Left renal cortex interstitium (tissue), 4 donors: ENCODE measurements at places on chromosomes 1 and 21. TPM values are rescaled to one million over a fixed set of nuclear protein-coding genes. Genes with fewer than 3 reads are reported as not detected.

FCAMR gene
- polyA plus RNA-seq = 10.4 TPM

GLIS1 gene
- polyA plus RNA-seq = 1.8 TPM

SPATA46 gene
- polyA plus RNA-seq = 0.47 TPM

ZNF648 gene
- 0.33 TPM for polyA plus RNA-seq

CR2 gene
- 1.2 TPM for polyA plus RNA-seq

SMPDL3B gene
- polyA plus RNA-seq = 11.5 TPM

FCRLB gene
- 5.7 TPM for polyA plus RNA-seq

CKS1B gene
- 82.3 TPM for polyA plus RNA-seq

EDN2 gene
- polyA plus RNA-seq = 0.95 TPM

ATG4C gene
- polyA plus RNA-seq = 19.7 TPM

NEXN gene
- 11.0 TPM for polyA plus RNA-seq

SPRR3 gene
- not detected for polyA plus RNA-seq

C1orf174 gene
- polyA plus RNA-seq = 34.7 TPM

IFNLR1 gene
- polyA plus RNA-seq = 3.9 TPM

NBPF19 gene
- polyA plus RNA-seq = 16.3 TPM

SPRR1A gene
- polyA plus RNA-seq = not detected

SMCP gene
- not detected for polyA plus RNA-seq

MARK1 gene
- 9.9 TPM for polyA plus RNA-seq

SAMD13 gene
- polyA plus RNA-seq = 6.6 TPM

OXCT2 gene
- not detected for polyA plus RNA-seq

CFHR1 gene
- polyA plus RNA-seq = 4.3 TPM

PTPRU gene
- polyA plus RNA-seq = 19.2 TPM

HTR6 gene
- 2.5 TPM for polyA plus RNA-seq

PCP4L1 gene
- polyA plus RNA-seq = 1.3 TPM

CYP4A11 gene
- polyA plus RNA-seq = 50.0 TPM
